Cerebellar nuclear complex (tissue), 1 donor: ENCODE measurements at places on chromosomes 11 and 22.

DNA sequence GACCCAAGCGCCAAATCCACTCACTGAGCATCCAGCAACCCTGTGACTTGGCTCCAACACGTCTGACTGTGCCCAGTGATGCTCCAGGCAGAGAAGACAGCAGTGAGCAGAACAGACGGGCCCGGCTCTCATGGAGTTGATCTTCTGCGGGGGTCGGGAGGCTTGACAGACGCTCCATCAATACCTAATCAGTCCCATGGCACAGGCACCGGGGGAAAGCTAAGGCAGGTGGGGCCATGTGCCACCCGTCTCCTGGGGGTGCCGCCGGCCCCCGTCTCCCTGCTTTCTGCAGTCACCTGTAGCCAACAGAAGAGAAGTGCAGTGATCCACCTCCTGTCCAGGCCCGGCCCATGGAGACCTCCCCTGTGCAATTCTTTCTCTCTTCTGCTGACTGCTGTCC lies 47.5 kb downstream of the LINC01488 start:
- DNase-seq = no peak

DNA sequence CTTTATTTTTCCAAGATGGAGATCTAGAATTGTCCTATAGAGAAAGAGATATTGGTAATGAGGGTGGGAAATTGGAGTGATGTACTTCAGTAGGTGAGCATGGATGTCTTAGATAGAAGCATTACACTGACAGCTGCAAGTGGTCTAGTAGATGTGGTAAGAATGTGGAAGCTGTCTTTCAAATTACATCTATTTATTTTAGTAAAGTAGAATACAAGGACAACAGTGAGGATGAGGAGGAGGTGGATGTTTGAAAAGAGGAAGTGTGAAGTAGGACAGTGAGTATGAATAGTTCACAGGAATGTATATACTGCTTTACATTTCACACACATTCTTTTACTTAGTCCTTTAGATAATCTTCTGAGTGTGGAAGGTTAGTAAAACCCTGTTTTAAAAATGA lies 64.2 kb downstream of the HIPK3 start:
- no peak for DNase-seq

DNA sequence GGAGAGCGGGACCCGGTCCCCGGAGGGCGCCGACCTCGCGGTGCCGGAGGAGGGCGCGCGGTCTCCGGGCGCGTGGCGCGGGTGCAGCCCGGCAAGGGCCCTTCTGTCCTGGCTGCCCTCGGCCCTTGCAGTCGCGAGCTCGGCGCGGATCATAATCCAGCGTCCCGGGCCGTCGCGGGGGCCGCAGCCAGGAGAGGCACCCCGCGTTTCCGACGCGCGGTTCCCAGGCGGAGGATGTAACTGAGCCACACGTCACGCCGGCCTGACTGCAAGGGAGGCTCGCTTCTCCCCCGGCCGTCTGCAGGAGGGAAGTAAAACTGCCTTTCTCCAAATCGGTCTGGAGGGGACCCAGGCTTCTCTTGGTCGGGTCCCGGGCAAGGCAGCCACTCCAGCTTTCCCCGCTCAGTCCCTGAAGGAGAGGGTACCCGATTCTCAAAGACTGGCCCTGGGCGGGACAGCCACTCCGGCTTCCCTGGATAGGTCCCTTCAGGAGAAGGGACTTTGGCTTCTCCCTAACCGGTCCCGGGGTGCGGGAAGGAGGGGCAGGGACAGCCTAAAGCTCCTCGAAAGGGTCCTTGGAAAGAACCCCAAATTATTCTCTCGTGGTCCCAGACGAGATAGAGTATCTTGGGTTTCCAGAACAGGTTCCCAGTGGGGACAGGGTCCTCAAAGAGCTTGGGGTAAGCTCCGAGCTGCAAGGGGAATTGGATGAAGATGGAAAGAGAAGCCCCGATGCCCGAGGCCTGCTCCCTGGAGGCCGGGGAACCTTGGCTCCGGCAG lies 836 bp downstream of the SPON1 start:
- no peak for DNase-seq

GRCh38 chr11:2940921-2941821 lies 12.0 kb upstream of the PHLDA2 start:
- DNase-seq = no peak

DNA sequence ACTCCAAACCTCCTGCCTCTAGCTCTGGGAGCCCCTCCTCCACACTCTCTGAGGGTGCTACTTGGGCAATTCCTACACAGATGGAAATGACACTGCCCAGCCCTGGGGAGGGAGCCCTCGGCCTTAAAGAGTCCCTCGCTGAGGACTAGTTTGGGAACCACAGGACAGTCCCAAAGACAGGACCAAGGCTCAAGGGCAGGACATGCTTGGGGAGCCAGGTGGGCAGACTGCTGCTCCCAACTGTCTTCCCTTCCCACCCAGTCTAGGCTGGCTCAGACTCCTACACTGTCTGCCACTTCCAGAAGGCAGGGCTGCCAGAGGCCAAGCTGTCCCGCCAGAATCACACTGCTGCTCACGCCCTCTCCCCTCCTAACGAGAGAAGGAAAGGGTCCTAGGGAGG lies 9.8 kb downstream of the ARRB1 start:
- DNase-seq = no peak

DNA sequence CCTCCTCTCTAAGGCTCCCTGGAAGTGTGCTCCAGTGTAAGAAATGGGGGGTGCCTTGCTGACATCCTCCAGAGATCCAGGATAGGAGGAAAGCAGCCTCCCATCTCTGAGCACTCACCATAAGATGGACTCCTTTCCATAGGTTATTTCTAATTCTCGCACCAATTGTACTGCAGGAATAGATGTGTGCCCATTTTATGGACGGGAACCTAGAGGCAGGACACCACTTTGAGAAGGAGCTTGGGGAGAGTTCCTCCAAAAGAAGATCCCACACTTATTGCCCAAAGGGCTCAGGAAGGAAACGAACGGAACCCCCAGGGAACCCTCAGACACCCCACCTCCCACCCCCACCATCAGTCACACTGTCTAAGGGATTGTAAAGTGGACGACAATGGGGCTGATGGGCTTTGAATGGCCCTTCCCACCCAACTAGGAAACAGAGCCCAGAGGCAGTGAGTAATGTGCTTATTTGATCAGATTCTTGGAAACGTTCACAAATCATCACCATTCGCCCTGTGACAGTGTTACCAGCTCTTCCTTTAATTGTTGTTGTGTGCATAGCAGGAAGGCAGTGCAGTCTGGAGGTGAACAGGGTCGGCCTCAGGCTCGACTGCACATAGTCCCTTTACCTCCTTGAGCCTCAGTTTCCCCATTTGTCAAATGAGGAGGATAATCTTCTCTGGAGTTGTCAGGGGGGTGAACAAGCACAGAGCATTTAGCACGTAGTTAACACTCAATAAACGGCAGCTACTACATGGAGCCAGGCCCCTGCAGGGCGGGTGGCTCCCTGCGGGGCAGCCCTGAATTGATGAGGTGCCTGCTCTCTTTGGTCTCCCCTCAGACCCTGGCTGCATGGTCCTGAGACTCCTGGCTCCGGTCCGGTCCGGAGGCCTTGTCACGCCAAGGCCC lies 8.4 kb upstream of the MN1 start:
- no peak for DNase-seq

DNA sequence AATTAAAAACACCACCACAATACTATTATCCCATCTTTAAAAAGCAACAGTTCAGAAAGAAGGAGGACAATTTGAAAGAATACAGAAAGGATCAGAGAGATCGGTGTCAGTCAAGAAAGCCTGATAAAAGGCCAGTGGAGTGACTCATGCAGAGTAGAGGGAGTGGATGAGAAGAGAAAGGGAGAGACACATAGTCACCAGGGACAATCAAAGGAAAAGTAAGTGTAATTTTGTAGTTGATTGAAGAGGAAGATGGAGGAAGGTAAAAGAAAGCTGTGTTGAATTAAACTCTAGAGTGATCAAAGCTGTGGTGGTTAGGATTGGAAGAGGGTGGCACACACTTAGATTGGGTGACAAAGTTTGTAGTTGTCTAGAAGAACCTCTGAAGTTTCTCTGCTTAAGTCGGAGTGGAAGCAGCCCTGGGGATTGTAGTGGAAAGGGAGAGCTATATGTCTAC lies 14.1 kb downstream of the SPECC1L start:
- DNase-seq = no peak

- DNase-seq = no peak
These were observed 3.5 kb downstream of the PANX1 start for GRCh38 chr11:94132152-94132558.

DNA sequence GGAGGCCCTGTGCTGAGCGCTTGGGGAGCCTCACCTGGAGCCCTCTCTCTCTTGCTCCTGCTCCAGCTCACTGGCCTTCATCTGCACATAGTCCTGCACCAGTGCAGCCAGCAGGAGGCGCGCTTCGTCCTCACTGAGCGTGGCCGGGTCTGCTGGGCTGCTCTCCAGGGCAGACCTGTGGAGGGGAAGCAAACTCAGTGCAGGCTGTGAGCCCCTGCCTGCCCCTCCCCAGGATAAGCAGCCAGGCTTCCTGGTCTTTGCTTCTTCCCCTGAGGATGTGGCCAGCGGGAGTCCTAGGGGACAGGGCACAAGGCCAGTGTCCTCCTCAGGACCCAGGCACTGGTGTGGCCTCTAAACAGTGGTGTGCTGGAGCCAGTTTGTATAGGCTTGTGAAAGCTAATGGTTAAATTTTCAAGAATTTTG lies 2.2 kb downstream of the CALCA start:
- DNase-seq = no peak

DNA sequence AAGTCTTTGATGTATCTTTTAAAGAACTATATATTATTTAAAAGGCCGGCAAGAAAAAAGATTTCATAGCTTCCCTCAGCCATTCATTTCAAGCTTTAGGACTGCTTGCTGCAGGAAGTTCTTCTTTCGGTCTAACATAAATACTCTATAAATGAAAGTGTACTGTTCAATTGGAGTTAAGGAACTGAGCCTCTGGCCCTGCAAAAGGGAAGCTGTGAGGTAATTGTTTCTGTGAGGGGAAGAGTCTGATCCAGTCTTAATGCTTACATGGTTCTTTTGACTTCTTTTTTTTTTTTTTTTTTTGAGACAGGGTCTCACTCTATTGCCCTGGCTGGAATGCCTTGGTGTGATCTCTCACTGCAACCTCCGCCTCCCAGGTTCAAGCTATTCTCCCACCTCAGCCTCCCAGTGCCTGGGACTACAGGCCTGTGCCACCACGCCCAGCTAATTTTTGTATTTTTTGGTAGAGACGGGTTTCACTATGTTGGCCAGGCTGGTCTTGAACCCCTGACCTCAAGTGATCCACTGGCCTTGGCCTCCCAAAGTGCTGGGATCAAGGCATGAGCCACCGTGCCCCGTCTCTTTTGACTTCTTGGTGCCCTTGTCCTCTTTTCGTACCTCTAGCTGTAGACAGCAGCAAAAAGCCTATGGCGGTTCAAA lies 4.7 kb upstream of the TRIM29 start:
- no peak for DNase-seq

- no peak for DNase-seq
These were observed 7.5 kb downstream of the RASD2 start for GRCh38 chr22:35547987-35548721.

GRCh38 chr11:36724742-36725385 lies 126.8 kb upstream of the RAG2 start:
- DNase-seq = no peak

- DNase-seq = no peak
These were observed 14.7 kb downstream of the RELT start for GRCh38 chr11:73390601-73391565.

- DNase-seq = no peak
These were observed 8.7 kb upstream of the B4GALNT4 start for GRCh38 chr11:360326-361280.

DNA sequence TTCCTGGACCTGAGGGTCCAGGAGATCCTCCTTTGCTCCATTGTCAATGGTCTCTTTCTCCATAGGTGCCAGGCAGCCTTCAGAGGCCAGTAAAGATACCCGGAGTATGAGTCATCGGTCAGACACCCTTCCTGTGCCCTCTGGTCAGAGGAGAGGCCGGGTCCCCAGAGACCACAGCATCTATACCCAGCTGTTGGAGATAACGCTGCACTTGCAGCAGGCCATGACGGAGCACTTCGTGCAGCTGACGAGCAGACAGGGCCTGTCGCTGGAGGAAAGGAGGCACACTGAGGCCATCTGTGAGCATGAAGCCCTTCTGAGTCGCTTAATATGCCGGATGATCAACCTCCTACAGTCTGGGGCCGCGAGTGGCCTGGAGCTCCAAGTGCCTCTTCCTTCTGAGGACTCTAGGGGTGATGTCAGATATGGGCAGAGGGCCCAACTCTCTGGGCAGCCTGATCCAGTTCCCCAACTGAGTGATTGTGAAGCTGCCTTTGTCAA lies at the start of gene ACCSL:
TSS of gene ACCSL (plus strand) at position 51 of the 501 bp plus-strand sequence. CDS start at position 107, 56 bp downstream.
- DNase-seq = no peak

DNA sequence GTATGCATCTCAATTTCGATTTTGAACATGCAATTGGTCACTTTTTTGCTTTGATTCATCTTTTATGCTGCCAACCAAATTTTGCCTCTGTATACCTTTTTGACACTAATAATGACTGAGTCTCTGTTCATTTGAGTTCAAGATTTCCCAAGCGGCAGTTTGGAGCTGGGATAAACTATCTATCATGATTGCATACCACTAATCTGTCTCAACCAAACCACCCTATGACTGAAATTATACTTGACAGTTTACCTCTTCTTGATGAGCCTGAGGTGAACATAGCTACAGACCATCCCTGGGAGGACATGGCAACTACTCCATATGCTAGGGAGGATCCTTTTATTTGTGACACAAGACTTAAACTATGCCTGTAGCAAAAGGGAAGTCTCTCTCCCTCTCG lies 146.2 kb downstream of the PAX6 start:
- DNase-seq = no peak

- DNase-seq = no peak
These were observed 51.3 kb upstream of the NNMT start for GRCh38 chr11:114244726-114245394.

- DNase-seq = no peak
These were observed 437 bp downstream of the KIAA0930 start for GRCh38 chr22:45240104-45240809.

DNA sequence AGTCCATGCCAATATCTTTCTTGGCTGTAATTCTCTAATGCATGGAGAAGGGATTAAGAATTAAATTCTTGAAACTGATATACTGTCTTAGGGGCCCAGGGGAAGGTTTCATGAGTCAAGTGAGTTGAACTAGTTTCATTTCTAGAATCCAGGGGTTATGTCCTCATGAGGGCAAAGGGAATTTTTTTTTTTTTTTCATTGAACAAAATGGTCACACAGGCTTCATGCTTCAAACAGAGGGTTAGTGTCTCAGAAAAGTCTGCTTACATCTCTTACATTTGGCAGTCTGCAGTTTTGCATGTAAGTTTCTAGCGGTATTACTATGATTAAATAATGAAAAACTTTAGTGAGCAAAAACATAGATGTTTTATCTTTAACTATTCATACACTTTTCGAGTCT lies 32.9 kb downstream of the PPME1 start:
- no peak for DNase-seq
